HFFc6 (cell line): ENCODE measurements at places on chromosomes 11 and 22.

GRCh38 chr22:29143941-29144785 lies 61.5 kb upstream of the EMID1 start:
- H3K27ac ChIP-seq = no peak overlapping the region
- DNase-seq = no peak
- no peak overlapping the region for H3K4me3 ChIP-seq
- H3K4me1 ChIP-seq = no peaks in the 10 kb centered on the region
- no peaks in the 10 kb centered on the region for H3K36me3 ChIP-seq

DNA sequence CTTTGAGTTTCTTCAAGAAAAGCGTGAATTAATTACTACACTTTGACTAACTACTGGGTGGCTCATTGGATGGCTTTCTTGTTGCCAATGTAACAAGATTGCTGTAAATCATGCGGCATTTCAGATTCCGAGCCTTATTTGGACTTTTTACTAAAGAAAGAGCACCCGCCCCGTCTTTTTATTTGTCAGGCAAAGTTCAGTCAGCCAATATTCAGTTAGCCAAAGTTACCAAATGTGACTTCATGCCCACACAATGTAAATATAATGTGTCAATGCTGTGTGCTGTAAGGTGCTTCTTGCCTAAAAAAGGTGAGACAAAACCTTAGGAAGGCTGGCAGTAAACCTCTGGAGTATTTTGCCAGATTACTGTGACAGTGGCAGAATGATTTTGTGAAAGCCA lies 14.8 kb downstream of the FLI1 start:
- peaks cover 91% of the 10 kb centered on the region for H3K4me1 ChIP-seq
- no peak for DNase-seq
- no peaks in the 10 kb centered on the region; the same call in 1 of the 2 replicates for H3K27me3 ChIP-seq
- peak overlapping the region; percentile 91 for H3K27ac ChIP-seq
- H3K4me3 ChIP-seq = no peak overlapping the region; the same call in 1 of the 2 replicates
- peaks cover 22% of the 10 kb centered on the region for H3K36me3 ChIP-seq

DNA sequence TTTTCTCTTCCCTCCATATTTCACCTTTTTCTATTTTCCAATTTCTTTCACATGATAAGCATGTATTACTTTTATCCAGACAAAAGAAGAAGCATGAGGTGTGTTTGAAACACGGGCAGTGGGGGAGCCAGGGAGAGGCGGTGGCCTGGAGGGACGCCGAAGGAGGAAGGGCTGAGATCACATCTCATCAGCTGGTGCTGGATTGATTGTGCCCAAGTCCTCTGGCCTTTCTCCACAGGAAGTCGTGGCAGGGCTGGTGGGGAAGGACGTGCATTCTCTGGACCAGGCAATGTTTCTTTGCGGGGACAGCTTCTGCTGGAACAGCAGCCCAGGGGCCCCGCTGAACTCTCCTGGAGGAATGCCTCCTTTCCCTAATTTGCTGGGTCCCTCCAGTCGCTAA lies 82.9 kb downstream of the MIAT start:
- H3K36me3 ChIP-seq = peaks cover 13% of the 10 kb centered on the region
- no peak overlapping the region for H3K4me3 ChIP-seq
- H3K4me1 ChIP-seq = peaks cover 12% of the 10 kb centered on the region
- no peak for DNase-seq
- no peaks in the 10 kb centered on the region; the same call in 1 of the 2 replicates for H3K27me3 ChIP-seq

GRCh38 chr11:34976496-34977088 lies 60.2 kb downstream of the PDHX start:
- H3K4me1 ChIP-seq = peaks cover 84% of the 10 kb centered on the region
- H3K27me3 ChIP-seq = peaks cover 1% of the 10 kb centered on the region; the same call in 1 of the 2 replicates
- peak overlapping the region; percentile 86 for H3K27ac ChIP-seq
- no peak for DNase-seq
- peak overlapping the region; percentile 34 for H3K4me3 ChIP-seq

DNA sequence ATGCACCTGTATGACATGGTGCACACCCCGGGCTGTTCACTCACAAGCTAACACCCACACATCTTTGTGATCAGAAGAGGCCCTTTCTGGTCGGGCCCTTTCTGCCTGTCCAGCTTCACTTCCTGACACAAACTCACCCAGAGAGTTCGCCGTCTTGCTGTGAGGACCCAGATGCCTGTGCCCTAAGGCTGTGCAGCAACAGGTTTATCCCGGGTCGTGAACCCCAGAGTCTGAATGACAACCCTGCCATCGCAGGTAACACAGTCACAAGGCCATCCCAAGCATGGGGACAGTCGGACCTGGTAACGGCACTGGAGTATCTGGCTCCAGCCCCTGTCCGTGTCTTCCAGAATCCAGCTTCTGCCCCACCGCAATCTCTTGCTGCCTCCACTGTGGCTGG lies 235.1 kb downstream of the BUD13 start:
- H3K36me3 ChIP-seq = no peaks in the 10 kb centered on the region
- no peaks in the 10 kb centered on the region for H3K4me1 ChIP-seq
- no peak for DNase-seq
- no peak overlapping the region for H3K27ac ChIP-seq
- peaks cover 17% of the 10 kb centered on the region for H3K27me3 ChIP-seq
- no peak overlapping the region for H3K4me3 ChIP-seq

- H3K4me1 ChIP-seq = no peaks in the 10 kb centered on the region
- H3K36me3 ChIP-seq = peaks cover 9% of the 10 kb centered on the region
- DNase-seq = no peak
These were observed 165.8 kb upstream of the B3GAT1 start for GRCh38 chr11:134577751-134578395.

DNA sequence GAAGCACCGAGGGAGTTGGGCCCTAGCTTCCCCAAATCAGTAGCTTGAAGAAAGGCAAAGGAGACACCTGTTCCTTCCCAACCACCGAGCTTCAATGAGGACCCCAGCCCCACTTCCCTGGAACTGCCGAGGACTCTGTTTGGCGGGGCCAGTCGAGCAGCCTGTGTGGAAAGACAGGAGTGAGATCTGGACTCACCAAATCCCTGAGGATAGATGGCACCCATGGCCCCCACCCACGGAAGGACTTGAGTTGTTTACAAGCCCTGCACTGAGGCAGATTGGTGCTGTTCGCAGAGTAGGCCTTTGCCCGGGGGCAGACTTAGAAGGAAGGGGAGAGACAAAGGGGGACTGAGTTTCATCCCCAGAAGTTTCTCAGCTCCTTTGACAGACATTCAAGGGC lies 64.6 kb downstream of the FEZ1 start:
- no peaks in the 10 kb centered on the region for H3K36me3 ChIP-seq
- no peak overlapping the region for H3K4me3 ChIP-seq
- H3K27ac ChIP-seq = no peak overlapping the region
- DNase-seq = no peak
- H3K4me1 ChIP-seq = no peaks in the 10 kb centered on the region

GRCh38 chr11:128428935-128429334 lies 158.4 kb downstream of the ETS1 start:
- H3K4me3 ChIP-seq = no peak overlapping the region
- DNase-seq = no peak
- no peaks in the 10 kb centered on the region for H3K36me3 ChIP-seq

- peak overlapping the region; percentile 56; the same call in 1 of the 2 replicates for H3K4me3 ChIP-seq
- H3K27ac ChIP-seq = peak overlapping the region; percentile 78
- peaks cover 22% of the 10 kb centered on the region for H3K36me3 ChIP-seq
These were observed 5.7 kb downstream of the SMTN start for GRCh38 chr22:31086703-31087330.

- DNase-seq = no peak
- H3K27me3 ChIP-seq = peaks cover 52% of the 10 kb centered on the region
- no peak overlapping the region for H3K27ac ChIP-seq
- no peaks in the 10 kb centered on the region for H3K36me3 ChIP-seq
These were observed 52.9 kb downstream of the ST14 start for GRCh38 chr11:130212431-130212961.

- no peak for DNase-seq
- H3K27me3 ChIP-seq = peaks cover 2% of the 10 kb centered on the region; the same call in 1 of the 2 replicates
- no peak overlapping the region for H3K4me3 ChIP-seq
- no peaks in the 10 kb centered on the region for H3K4me1 ChIP-seq
These were observed 596.2 kb downstream of the BUD13 start for GRCh38 chr11:116176484-116177005.

DNA sequence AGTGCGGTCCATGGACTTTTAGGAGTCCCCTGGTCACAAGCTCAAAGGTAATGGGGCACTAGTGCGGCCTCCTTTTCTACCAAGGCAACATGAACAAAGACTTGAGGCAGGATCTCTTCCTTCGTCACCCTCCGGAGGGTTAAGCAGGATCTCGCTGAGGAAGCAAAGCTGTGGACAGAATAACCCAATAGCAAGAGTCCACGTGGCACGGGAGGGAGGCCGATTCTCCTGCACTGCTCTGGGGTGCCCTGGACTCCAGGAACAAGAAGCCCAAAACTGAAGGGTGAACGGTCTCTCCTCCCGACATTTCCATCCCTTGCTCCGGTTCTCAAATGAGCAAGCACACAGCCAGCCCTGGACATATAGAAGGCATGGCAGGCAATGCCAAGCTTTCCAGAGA lies 20.7 kb downstream of the MYH9 start:
- H3K27ac ChIP-seq = peak overlapping the region; percentile 90
- H3K36me3 ChIP-seq = peaks cover 36% of the 10 kb centered on the region
- DNase-seq = no peak
- H3K4me1 ChIP-seq = peaks cover 100% of the 10 kb centered on the region
- peak overlapping the region; percentile 59 for H3K4me3 ChIP-seq
- peaks cover 7% of the 10 kb centered on the region for H3K27me3 ChIP-seq

- peaks cover 12% of the 10 kb centered on the region for H3K36me3 ChIP-seq
- peak overlapping the region; percentile 18; the same call in 1 of the 2 replicates for H3K4me3 ChIP-seq
- DNase-seq = peak; percentile 89
- no peaks in the 10 kb centered on the region for H3K27me3 ChIP-seq
These were observed 46.9 kb downstream of the PANX1 start for GRCh38 chr11:94175535-94175934.

DNA sequence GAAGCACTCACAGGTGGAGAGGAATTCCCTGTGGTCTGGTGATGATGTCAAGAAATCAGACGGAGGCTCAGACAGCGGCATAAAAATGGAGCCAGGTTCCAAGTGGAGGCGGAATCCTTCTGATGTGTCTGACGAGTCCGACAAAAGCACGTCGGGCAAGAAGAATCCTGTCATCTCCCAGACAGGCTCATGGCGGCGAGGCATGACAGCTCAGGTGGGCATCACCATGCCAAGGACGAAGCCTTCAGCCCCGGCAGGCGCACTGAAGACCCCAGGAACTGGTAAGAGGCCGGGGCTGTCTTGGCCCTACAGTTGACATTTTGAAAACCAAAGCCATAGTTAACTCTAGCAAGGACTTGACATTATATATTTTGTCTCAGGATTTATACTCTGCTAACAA lies 116.3 kb downstream of the DBX1 start:
- peaks cover 45% of the 10 kb centered on the region for H3K4me1 ChIP-seq
- no peak overlapping the region for H3K27ac ChIP-seq
- H3K27me3 ChIP-seq = peaks cover 4% of the 10 kb centered on the region
